ENCODE measurements at places on chromosomes 1 and 21.

GRCh38 chr1:28790377-28791035 lies 21.5 kb upstream of the OPRD1 start:
- no peak for DNase-seq

- DNase-seq: no peak
Observed at GRCh38 chr1:117826540-117827078, 102.8 kb downstream of the GDAP2 start.

- DNase-seq: no peak
Observed at GRCh38 chr1:214184992-214185391, 96.0 kb upstream of the SMYD2 start.

DNA sequence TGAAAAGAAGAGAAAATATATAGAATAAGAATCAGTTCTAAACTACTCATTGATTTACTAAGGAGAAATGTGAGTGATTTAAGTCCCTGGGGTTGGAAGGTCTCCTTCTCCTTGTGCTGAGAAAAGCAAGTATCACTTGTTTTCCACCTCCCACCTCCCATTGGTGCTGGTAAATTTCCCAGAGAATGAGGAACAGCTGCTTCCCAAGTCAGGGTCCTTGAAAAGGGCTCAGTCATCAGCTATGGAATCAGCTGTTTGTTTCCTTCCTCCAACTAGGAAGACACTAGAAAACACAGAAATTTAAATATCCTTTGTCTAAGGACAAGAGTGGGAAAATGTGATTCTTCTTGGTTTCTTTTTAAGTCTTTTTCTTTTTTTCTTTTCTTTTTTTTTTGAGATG lies 131.3 kb upstream of the C1orf21 start:
- no peak for DNase-seq

- no peak for DNase-seq
Observed at GRCh38 chr1:113675302-113675701, 84.0 kb downstream of the PHTF1 start.

DNA sequence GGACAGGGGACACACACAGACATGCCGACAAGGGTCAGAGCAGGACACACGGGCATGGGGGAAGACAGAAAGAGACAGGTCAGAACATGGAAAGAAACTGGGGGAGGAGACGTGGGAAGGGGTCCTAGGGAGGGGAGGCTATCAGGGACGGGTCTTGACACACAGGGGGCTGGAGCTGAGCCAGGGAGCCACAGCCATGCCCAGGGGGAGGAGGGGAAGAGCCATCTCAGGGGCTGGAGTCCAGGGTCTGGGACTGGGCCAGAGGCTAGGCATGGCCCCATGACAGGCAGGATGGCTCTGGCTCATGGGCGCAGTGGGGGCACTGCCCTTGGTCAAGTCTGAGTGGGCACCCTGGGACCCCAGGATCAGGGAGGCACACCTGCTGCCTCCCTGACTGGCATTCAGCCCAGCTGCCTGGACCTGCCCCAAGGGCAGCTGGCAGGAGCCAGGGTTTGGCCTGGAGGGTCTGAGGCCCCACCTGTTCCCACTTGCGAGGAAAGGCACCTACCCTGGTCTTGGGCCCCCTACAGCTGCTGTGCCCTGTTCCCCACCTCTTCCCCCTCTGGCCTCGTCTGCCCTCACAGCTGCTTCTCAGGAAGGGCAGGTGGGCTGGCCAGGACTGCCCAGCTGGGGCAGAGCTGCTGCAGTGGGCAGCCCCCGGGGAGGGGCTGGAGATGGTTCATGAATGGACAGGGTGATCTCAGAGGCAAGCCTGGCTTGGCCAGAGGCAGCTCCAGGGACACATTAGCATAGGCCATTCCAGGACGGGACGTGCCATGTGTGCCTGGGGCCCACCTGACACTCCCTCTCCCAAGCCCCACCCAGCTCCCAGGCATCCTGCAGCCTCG lies 42.9 kb downstream of the HSPG2 start:
- DNase-seq: no peak

- DNase-seq: no peak
Observed at GRCh38 chr1:100671601-100672000, 47.9 kb upstream of the VCAM1 start.

DNA sequence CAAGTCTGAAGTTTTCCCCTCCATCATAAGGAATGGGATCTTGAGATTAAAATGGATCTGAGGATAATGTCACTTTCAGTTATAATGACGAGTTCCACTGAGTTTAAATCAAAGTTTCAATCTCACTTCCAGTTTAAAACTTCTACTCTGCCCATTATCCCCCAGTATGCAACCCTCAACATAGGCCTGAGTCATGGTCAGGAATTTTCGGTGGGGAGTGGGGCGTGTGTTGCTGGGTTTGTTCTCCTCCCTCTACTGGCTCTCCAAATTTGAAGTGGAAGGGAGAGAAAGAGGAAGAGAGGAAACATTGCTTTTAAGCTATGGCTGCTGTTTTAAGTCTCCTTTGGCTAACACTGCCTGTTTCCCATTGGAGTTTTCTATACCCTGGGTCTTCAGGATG lies 152.9 kb downstream of the TM2D1 start:
- no peak for DNase-seq

DNA sequence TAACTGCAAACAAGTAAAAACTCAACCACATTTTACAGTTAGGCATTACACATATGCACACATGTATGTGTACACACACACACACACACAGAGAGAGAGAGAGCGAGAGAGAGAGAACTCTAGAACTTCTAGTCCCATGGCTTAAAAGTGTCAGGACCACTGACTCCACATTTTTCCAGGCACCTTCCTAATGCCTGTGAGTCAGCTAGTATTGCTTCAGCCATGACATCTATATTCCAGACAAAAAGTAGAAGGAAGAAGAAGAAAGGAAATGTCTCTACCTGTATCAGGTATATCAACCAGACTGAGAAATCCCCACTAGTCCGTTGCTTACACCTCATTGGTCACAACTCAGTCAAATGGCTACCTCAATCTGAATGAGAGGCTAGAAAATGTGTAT lies 31.9 kb upstream of the TACSTD2 start:
- no peak for DNase-seq

All from right atrium auricular region (tissue), 2 donors.